B cell (primary cell): ENCODE measurements at places on chromosomes 16 and 17.

DNA sequence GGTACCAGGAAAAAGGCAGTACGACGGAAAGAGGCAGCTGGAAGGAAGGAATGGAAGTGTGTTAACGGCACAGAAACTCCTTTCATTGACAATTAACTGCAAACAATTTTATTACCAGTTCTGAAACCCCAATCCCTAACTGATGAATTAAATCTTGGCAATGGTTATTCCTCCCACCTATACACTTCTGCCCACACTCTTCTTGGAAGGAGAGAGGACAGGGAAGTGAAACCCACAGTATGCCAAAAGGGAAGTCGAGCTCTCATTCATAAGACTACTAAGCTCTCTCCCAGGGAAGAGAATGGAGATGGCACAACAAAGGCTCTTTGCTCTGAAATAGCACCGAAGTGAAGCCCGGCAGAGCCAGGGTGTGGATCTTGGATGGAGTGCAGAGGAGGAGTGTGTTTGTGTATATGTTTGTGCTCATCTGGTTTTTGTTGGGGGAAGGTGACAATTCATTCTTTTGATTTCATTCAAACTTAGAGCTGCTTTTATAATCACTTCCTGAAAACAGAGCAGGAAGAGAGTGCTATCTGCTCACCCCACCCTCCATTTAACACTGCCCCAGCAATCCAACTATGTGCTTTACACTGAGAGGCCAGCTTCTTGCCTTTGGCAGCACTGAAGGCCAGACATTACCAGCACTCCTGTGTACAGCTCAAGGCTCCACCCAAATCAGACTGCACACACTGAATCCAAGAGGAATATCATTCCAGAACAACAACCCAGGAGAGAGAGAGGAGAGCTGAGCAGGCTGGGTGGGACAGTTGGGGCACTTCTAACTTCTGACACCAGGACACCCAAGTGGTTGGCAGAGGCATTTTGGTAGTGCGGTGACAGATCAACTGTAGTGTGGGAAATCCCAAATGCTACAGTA, 68.7 kb downstream of the HIC1 start:
- DNase-seq = peak; percentile 49

DNA sequence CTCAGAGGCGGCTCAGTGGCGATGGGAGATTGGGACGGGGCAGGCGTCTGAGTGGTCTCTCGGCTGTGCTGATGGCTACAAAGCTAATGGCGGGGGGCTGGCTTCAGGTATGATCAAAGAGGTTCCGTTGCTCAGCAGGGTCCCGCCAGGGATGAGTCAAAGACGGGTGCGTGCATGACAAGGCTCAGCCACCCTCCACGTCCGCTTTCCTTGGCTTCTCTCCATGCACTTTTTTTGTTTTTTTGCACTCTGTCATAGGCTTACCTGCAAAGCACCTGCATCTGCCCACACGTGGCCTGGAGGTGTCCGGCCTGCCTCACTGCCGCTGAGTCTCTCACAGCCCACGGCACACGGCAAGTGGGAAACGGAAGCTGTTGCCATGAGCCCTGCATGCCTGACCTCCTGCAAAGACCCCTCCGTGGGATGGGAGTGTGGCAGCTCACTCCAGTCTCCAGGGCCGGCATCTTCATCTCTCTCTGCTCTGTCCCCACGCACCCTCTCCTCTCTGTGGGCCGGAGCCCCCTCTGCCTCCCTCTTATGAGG, 85.5 kb upstream of the ZNF469 start:
- DNase-seq = no peak

DNA sequence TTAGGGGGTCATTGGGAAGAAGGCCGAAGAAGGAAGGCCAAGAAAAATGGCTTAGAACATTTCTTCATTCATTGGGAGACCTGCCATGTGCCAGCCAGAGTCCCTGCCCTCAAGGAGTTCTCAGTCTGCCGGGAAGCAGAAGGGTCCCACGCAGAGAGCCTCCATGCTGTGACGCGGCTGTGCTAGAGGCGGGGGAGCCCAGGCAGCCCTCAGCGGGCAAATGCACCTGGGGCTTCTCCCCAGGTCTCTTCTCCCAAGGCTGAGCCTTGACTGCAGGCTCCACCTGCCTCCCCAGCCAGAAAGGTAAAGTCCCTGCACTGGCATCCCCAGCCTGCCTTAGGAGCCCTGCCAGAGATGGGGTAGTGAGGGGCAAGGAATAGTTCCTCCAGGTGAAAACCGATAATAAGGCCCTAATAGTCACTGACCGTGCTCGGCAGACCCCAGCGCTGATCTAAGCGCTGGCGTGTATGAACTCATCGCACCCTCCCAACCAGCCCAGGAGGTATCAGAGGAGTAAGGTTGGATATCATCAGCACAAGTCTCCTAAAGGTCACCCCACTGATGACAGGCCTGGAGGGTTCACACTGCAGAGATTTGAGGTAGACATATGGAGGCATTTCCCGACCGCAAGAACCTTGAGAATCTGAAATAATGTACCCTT, 6.0 kb upstream of the CDR2L start:
- no peak for DNase-seq

GRCh38 chr17:64781014-64781756, 119.1 kb upstream of the SMURF2 start:
- peak; percentile 52 for DNase-seq

DNA sequence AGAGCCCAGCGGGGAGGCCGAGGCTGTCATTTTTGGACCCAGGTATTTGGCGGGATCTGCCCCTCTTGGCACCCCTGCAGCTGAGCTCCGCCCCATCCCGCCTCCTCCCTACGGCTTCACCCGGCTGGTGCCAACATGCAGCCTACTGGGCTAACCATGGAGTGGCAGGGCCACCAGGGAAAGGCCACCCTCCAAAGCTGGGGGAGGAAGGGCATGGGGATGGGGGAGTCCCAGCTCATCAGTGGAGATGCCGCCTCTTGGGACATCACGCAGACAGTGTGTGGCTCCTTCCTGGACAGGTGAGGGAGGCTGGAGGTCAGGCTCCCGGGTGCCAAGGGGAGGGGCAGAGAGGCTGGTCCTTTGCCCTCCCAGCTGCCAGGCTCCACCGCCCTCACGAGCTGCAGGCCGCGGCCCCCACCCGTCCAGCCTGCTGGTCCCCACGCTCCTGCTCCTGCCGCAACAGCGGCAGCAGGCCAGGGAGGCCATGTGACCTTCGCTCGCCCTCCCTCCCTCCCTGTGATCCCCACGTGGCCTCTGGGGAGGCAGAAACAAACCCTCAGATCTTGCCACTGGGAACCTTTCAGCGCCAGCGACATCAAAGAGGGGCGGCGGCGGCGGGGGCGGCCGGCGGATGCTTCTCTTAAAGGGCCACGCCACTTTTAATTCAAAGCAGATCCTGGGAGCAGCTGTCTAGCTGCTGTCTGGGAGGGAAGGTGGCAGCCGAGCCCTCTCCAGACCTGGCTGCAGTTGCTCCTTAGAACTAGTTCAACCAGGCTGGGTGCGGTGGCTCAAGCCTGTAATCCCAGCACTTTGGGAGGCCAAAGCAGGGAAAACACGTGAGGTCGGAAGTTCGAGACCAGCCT, 6.8 kb upstream of the NOTUM start:
- DNase-seq = peak; percentile 78

GRCh38 chr16:75580-76501, 2.2 kb upstream of the MPG start:
- DNase-seq = no peak

DNA sequence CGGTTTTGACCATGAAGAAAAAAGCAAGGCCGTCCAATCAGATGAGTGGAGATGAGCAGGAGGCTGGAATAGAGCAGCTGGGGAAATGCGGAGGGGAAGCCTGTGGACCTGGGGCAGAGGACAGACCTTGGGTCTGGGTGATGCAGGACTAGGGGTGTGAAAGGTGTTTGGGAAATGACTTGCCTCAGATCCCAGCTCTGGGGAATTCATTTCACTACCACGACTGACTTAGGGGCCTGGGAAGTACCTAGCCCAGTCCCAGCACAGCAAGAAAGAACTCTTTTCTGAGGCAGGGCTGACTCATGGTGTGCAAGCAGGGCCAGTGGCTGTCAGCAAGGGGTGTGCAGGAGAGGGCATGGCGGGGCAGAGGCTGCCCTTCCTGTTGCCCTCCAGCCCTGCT, 14.8 kb downstream of the DNAI2 start:
- DNase-seq = no peak

DNA sequence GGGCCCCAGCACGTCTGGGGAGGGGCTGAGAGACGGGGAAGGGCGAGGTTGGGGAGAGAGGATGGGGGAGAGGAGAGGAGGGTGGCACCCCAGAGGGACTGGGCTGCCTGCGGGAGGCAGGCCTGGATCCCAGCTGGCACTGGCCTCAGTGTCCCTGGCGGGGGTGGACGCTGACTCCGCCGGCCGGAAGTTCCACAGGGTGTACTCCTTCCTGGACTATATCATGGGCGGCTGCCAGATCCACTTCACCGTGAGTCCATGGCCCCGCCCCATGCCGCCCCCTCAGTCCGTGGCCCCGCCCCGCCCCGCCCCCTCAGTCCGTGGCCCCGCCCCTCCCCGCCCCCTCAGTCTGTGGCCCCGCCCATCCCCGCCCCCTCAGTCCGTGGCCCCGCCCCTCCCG, 11.3 kb downstream of the CPNE7 start:
- no peak for DNase-seq

GRCh38 chr16:60127196-60127595, 1393.1 kb upstream of the GOT2 start:
- no peak for DNase-seq

DNA sequence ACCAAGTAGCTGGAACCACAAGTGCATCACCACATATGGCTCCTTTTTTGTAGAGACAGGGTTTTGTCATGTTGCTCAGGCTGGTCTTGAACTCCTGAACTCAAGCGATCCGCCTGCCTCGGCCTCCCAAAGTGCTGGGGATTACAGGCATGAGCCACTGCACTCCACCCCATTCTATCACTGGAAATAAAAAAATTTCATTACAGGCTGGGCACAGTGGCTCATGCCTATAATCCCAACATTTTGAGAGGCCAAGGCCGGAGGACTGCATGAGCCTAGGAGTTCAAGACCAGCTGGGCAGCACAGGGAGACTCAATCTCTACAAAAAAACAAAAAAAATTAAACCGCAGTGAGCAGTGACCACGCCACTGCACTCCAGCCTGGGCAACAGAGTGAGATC, 60.1 kb downstream of the BRIP1 start:
- DNase-seq = no peak

DNA sequence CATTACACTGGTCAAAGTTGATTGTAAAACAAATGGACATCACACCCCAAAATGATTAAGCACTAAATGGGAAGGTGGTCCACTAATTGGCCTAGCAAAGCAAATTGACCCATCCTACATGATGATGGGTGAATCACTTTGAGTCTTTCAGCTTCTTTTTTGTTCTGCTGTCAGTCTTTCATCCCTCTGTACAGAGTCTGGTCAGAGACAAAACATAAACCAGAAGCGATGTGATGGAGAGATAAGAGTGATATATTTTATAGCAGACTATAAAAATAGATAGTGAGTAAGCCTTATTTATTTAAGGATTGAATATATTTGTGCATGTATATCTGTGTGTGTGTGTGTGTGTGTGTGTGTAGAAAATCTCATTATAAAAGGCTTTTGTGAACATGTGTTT, 618.4 kb upstream of the SOX9 start:
- no peak for DNase-seq

GRCh38 chr16:84874004-84874435, 54.2 kb downstream of the CRISPLD2 start:
- DNase-seq = no peak

DNA sequence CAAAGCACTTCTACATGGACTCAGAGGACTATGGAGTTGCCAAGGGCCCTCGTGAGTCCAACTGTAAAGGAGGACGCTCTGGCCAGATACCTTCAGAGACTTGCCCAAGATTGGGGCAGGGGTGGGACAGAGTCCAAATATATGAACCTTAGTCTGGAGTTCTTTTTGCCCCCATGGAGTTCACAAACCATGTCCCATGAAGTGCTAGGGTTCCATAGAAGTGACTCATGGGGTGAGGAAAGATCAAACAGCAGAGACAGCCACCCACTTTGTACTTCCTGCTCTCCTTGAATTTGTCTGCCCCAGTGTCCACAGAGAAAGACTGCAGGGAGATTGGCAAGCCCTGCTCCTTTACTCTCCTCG, 29.0 kb downstream of the SRL start:
- DNase-seq = no peak

- DNase-seq = peak; percentile 80
Observed at GRCh38 chr16:81873843-81874752, 95.0 kb downstream of the PLCG2 start.

DNA sequence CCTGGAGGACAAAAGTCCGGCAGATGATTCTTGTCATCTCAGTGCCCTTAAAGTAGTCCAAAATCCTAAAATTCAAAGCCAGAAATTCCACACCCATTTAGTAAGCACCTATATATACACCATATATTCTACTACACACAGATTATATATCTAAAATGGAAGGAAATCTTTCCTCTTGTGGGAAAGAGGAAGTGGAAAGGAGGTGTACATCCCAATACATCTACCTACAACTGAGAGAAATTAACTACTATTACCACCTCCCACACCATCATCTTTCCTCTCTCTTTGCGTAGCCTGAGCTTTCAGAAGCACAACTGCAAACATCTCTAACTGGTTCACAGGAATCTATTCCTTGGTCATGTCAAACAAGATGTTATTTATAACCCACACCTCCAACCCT, 5.4 kb upstream of the ITGA2B start:
- DNase-seq = no peak

DNA sequence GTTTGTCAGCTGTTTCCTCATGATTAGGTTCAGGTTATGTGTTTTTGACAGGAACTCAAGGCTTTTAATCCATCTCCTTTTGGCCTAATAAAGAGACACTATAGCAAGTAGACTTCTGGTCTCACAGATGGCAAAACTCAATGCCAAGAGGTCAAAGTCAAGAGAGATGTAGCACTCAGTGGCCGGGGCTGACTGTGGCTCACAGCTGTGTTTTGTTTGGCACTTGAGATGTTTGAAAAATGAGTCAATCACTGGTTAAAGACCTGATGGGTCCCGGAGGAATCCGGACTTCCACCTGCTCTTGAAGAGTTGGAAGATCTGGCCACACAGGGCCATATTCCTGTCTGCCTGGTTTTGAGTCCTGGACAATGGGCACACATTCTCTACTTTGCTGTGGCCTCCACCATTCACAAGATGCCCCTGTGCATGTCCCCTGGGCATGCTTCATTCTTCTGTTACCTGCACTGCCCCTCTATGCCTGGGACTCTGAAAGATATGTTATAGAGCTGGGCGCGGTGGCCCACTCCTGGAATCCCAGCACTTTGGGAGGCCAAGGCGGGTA, 210.3 kb downstream of the SNX29 start:
- no peak for DNase-seq

- DNase-seq = peak; percentile 58
Observed at GRCh38 chr16:17470182-17470907, 415 bp downstream of the XYLT1 start.

DNA sequence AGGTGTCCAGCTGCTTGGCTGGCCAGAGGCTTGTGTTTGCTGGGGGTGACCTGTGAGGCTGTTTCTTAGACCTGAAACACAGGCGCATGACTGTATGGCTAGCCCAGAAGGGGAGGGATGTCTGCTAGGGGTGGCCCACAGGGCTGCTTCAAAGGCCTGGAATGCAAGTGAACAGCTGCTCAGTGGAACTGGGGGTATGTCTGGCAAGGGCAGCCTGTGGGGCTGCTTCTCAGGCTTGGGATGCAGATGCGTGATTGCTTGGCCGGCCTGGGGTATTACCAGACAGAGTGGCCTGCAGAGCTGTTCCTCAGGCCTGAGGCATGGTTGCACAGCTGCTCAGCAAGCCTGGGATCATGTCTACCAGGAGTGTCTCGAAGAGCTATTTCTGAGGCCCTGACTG, 20.5 kb downstream of the TANC2 start:
- no peak for DNase-seq

GRCh38 chr17:44170135-44170498, 387 bp upstream of the ASB16 start:
- DNase-seq = no peak

- no peak for DNase-seq
Observed at GRCh38 chr17:38456031-38456815, 28.0 kb downstream of the ARHGAP23 start.

GRCh38 chr17:80822700-80823410, 168.8 kb upstream of the CHMP6 start:
- DNase-seq = no peak
